NCI-H2107 (cell line): ENCODE measurements at places on chromosomes 11 and 22.

DNA sequence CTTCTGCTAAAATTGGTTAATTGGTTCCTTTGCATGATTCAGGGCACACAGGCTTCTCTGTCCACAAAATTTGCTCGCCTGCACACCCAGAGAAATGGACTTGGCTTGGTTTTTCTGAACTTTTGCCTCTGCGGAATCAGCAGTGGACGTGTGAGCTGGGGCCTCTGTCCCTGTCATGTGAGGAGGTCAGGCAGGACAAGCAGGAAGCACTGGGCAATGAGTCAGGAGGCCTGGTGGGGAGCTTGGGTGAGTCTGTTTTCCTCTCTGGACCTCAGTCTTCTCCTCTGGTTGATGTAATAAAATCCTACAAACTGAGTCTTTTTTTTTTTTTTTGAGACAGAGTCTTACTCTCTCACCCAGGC, 10.4 kb upstream of the CELSR1 start:
- DNase-seq = no peak

GRCh38 chr22:43277091-43277490, 66.1 kb downstream of the SCUBE1 start:
- no peak for DNase-seq

GRCh38 chr11:123218451-123218850, 23.4 kb upstream of the CLMP start:
- no peak for DNase-seq

DNA sequence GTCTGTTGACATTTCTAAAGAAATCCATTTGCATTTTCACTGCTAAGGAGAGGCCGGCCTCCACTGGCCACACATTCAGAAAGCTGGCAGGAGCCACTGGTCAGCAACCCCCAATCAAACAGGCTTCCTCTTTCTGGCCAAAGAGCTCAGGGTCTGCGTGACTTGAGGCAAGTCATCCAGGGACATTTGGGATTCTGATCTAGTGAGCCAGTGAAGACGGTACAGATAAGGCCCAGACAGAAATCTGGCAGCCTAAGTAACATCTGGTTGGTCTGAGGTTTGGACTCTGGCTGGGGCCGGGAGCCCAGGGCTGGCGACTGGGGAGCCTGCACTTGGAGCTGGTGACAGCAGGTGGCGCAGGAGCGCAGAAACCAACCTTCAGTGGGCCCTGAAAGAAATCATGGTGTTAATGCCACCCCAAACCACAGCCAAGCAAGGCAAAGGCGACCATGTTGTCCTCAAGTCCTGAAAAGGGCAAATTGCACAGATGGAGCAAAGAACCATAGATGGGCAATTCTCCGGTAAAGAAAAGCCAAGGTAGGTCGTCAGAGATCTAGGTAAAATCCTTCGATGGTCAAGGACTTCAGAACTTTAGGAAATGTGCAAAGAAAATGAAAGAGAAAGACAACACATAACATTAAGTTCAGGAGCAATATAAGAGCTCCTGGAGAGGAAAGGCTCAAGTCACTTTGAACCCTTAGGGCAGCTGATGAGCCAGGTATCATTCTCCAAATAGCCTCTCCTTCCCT, 99.4 kb upstream of the BLID start:
- DNase-seq = no peak

GRCh38 chr11:105081412-105082150, 36.4 kb upstream of the CARD16 start:
- no peak for DNase-seq

DNA sequence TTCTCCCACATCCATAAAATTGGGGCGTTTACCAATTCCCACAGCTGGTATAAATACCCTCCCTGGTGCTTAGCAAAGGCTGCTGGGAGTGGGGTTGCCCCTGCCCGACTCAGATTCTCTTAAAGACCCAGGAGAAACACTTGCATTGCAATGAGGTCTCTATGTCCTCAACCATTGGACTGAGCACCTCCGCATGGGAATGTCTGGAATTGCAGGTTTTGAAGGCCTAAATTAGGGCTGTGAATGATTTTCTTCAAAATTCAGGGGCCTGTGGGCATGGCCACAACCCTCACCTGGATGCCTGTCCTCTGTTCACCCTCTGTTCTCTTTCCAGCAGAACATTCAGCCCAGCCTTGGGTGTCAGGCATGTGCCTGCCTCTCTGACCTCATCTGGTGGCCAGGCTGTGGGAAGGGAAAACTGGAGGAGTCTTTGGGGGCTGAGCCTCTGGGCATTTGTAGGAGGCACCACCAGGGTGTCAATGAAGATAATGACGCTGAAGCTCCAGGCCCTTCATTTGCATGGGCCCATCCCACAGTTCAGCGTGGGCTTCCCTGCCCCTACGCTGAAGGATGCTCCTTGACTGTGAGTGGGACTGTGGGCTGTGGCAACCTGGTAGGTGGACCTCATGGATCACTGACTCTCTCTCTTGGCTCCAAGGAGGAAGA, 52.7 kb upstream of the MYEOV start:
- no peak for DNase-seq

- DNase-seq = no peak
Measured at GRCh38 chr11:134529212-134530096, 117.4 kb upstream of the B3GAT1 start.
